ENCODE measurements at places on chromosomes 6 and 20. TPM values are rescaled to one million over a fixed set of nuclear protein-coding genes. Genes with fewer than 3 reads are reported as not detected.

GRCh38 chr20:61521687-61522420 is 269.8 kb downstream of the CDH4 start:
- no peaks in the 10 kb centered on the region for H3K4me1 ChIP-seq
- no peak overlapping the region for H3K27ac ChIP-seq
- DNase-seq: no peak
- no peaks in the 10 kb centered on the region for H3K27me3 ChIP-seq

The CYP39A1 gene
- total RNA-seq: 15.4 TPM

The PARD6B gene
- total RNA-seq: 6.0 TPM

The OPRM1 gene
- not detected for total RNA-seq

GRCh38 chr6:131115651-131116050 is 19.6 kb upstream of the AKAP7 start:
- no peak for DNase-seq
- no peaks in the 10 kb centered on the region for H3K4me1 ChIP-seq
- H3K27me3 ChIP-seq: no peaks in the 10 kb centered on the region
- no peaks in the 10 kb centered on the region for H3K36me3 ChIP-seq
- H3K4me3 ChIP-seq: no peak overlapping the region

GRCh38 chr6:17086469-17086868 is 15.4 kb upstream of the STMND1 start:
- no peaks in the 10 kb centered on the region for H3K27me3 ChIP-seq
- DNase-seq: no peak
- no peaks in the 10 kb centered on the region for H3K36me3 ChIP-seq
